Smooth muscle cell of the brain vasculature (primary cell): ENCODE measurements at places on chromosomes 4 and X.

GRCh38 chr4:188551156-188551555 is 411.9 kb downstream of the TRIML1 start:
- DNase-seq: no peak

DNA sequence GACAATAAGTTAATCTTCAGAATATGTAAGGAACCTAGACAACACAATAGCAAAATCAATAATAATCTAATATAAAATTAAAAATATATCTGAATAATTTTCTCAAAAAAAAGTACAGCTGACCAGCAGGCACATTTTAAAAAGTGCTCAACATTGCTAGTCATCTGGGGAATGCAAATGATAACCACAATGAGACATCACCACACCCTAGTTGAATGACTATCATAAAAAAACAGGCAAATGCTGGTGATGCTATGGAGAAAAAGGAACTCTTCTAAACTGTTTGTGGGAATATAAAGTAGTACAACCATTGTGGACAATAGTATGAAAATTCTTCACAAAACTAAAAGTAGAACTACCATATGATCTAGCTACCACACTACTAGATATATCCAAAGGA is 956.9 kb upstream of the NDST4 start:
- DNase-seq: no peak

DNA sequence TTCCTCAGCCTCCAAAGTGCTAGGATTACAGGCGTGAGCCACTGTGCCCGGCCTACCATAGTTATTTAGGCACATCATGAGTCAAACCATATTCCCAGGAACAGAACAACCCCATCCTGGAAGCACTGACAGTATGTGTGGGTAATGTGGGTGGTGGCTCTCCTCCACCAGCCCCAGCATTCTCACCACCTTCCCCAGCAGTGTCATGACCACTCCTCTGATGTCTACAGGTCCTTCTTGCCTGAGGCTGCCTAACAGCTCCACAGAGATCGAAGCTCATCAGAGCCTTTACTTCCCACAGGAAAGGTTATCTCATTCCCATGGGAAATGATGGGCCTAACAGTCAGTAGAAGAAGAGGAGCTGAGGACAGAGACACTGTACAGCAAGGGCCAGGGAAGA is 129.5 kb upstream of the GPC4 start:
- no peak for DNase-seq

DNA sequence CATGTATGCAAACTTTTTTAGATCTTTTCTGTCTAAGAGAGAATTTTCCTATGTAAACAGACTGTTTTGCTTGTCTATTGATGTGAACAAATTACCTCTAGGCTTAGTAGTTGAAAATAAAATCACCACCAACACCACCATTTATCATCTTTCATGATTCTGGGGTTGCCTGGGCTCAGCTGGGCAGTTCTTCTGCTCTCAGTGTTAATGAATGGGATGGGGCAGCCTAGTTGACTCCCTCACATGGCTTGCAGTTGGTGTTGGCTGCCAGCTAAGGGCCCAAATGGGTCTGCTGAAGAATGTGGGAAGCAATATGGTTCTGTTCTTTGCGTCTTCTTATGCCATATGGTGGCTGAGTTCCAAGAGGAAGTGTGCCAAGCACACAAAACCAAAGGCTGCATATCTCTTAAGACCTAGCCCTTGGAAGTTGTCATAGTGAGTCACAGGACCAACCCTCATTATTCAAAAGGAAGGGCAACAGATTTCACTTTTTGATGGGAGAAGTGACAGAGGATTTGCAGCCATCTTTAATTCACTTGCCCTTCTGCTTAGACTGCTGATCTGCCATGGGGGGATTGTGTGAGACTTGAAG is 17.9 kb downstream of the REELD1 start:
- DNase-seq: no peak

DNA sequence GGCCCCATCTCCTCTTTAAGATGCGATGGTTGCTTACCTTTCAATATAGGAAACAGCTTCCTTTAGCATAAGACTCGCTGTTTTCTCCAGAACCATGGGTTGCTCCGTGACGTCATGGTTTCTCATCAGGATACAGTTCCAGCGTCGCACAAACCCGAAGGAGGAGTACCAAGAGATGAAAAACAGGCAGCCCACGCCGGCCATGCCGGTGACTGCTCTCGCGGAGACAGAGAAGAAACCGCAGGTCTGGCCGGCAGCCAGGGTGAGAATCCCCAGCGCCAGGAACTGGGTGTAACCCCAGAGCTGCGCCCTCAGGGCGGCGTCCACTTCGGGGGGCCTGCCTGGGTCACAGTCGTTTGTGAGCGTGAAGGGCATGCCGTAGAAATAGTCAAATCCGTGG is 11.4 kb downstream of the ARSD start:
- no peak for DNase-seq

DNA sequence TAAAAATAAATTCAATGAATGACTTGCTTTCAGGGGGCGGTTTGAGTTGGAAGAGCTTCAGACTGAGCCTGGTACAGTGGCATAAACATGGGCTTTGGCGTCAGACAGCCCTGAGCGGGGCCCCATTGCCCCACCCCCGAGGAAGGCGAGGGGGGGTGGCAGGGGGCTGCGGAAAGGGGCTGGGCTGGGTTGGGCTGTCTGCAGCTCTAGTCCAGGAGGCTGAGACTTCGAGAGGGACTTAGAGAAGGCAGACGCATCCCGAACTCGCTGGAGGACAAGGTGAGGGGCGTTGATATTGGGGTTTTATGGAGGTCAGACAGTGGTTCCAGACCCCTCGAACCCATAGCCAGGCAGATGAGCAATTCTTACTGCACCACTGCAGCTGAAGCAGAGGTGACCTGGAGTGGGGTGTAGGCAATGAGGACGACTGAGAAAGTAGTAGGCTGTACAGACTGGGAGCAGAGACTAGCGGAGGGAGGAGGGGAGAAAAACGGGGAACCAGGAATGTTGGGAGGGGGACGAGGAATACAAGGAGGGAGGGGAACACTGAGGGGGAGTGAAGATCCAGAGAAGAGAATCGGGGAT is at the start of gene MAGED2:
TSS of gene MAGED2 (plus strand) at position 222 of the 585 bp plus-strand sequence. CDS start 1,587 bp downstream, outside the sequence.
- DNase-seq: peak; percentile 10

DNA sequence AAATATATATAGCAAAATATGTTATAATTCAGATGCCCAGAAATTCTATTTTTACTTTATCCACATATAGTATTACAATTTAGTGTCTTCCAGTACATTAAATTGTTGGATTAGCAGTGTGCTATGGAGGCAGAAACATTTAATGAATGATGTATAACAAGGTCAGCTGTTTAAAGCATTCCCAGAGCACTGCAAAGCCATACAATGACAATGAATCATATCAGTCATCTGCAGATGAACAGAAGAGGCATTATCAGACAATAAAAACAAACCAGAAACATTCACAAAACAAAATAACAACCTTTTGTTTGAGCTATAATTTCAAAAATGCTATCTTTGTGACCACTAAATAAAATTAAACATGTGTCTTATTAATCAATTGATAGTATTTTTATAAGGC is 524.2 kb downstream of the FAT4 start:
- DNase-seq: no peak

DNA sequence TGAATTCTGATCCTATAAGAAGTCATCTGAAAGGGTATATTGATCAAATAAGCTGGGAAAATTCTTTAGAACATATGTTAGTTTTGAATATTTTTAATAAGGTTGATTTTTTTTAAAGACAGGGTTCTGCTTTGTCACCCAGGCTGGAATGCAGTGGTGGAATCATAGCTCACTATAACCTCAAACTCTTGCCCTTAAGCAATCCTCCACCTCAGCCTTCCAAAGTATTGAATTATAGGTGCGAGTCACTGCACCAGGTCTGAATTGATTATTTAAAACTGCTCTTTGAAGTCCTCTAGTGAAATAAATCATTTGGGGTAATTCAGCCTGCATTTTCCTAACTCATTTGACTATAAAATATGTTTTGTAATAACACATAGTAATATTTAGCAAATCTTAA is 812.3 kb downstream of the PDHA2 start:
- no peak for DNase-seq

GRCh38 chrX:56279863-56280262 is 47.7 kb downstream of the KLF8 start:
- no peak for DNase-seq

GRCh38 chr4:142278663-142279062 is 567.4 kb downstream of the INPP4B start:
- DNase-seq: no peak

DNA sequence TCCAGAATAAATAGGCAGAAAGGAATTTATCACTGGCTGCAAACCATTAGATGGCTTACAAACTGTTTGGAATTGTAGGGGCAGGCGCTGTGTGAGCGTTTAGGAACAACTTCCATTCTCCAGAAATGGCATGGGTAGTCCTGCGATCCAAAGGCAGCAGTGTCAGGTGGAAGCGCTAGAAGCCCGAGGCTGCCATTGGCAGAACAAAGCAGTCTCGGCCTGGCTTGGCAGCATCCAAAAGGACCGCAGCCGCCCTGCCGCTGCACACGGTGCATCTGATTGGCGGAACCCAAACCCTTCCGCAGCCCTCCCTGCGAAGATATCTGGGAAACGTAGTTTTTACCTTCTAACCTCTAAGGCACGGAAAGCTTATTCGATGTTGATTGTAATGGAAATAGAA is 23.6 kb upstream of the YTHDC1 start:
- peak; percentile 21 for DNase-seq

- DNase-seq: no peak
Observed at GRCh38 chrX:10048076-10048475, 80.9 kb downstream of the CLDN34 start.

DNA sequence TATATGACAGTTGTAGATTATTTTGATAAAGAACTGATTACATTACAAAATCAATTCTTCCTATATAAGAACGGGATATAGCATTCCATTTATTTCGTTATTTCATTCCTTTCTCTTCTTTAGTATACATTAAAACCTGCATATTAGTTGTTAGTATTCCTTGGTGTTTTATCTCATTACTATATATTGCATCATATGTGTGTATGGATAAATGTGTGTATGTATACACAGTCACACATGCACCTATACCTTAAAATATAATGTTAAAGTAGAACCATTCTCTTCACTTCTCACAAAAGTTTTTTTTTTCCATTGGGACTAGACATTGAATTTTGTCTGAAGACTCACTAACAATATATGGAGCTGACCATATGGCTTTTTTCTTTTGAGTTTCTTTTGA is 5.3 kb upstream of the PALLD start:
- no peak for DNase-seq

GRCh38 chrX:71609095-71609750 is 9.1 kb downstream of the CXCR3 start:
- no peak for DNase-seq

DNA sequence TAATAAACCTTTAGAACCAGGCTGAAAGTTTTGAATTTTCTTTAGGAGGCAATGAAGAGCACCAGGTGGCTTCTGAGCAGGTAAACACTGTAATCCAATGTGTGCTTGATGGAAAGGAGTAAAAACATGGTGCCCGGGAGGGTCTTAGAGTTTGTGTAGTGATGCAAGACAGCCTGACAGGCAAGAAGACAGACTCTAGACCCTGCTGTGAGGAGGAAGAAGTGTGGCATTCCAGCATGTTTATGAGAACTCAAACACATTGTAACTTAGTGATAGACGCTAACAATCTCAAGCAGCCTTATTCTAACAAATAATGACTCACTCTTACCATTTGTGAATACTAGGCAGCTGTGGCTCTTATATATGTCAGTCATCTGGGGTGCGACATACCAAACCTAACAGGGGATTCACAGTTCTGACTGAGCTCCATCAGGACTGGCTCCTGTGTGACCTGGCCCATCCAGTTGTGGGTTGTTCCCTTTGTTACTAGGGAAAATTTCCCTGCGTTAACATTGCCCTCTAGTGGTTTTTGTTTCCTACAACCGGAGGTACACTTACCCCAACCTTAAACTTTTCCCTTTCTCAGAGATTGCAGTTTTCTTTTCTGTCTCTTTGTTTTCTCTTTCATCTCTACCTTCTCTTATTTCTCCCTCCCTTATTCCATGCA is 53.8 kb downstream of the VSIG4 start:
- peak; percentile 4 for DNase-seq

- no peak for DNase-seq
Observed at GRCh38 chr4:27819246-27819645, 958.6 kb downstream of the STIM2 start.

DNA sequence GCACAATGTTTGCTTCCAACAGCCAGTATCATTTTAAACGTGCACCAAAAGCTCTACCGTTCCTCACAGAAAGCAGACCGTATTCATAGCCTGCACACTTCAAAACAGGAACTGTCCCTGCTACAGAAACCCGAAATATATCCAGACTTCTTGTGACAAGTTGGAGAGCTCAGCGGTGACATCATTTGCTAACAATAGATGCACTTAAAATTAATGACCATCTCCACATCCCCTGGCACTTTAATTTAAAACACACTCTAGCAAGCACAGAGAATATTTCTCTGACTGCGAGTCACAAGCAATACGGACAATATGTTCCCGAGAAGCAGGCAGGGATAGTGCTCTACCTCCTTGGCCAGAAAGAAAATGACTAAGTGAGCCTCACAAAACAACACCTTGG is 2.5 kb downstream of the NYX start:
- no peak for DNase-seq

DNA sequence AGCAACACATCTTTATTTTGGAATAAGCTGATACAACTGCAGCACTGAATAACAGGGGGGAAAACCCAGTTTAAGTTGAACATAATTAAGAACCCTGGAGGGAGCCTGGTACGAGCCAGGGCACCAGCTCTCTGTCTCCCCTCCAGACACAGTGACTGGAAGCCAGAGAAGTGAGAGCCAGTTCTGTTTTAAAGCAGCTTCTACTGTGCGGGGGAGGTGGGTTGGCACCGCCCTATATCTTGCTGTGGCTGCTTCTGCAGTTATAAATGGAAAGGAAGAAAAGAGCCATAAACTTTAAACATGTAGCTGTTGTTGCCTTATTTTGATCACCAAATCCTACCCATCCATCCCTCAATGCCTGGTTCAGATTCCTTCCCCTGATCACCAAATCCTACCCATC is 207.9 kb upstream of the ANXA3 start:
- no peak for DNase-seq

DNA sequence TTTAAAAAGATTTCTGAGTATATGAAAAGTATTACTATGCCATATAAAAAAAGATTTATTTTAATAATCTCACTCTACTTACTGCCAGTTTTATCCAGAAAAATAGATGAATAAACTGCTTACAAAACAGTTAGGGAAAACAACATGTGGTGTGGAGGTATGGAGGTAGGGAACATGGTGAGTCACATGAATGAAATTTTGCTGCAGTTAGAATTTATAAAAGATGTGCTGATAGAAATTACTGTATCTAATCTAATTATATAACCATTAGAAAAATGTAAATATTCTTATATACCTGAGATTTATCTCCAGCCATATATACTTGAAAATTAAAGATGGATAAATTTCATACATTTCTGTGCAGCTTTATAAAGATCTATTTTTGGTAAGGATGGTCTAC is 184.0 kb upstream of the ANK2 start:
- DNase-seq: no peak

GRCh38 chr4:184409911-184410692 is 64.2 kb downstream of the IRF2 start:
- DNase-seq: no peak

- DNase-seq: no peak
Observed at GRCh38 chrX:110407910-110408545, 49.4 kb downstream of the RTL9 start.

- no peak for DNase-seq
Observed at GRCh38 chr4:100907465-100908454, 389.9 kb upstream of the EMCN start.
